CD4-positive, CD25-positive, alpha-beta regulatory T cell (primary cell): ENCODE measurements at places on chromosomes 11 and 22. TPM values are rescaled to one million over a fixed set of nuclear protein-coding genes. Genes with fewer than 3 reads are reported as not detected.
A peak's percentile ranks its signal among the peaks of the same experiment; 100 is the strongest.

GRCh38 chr11:119011476-119012053 is 6.6 kb downstream of the RPS25 start:
- no peak overlapping the region for H3K4me3 ChIP-seq
- no peaks in the 10 kb centered on the region for H3K27me3 ChIP-seq
- peak overlapping the region; percentile 17 for H3K27ac ChIP-seq

The LRRC75B gene
- total RNA-seq, result not detected

GRCh38 chr11:130295657-130296056 is 19.1 kb downstream of the ZBTB44 start:
- H3K27me3 ChIP-seq, result no peaks in the 10 kb centered on the region
- no peak for DNase-seq
- H3K4me1 ChIP-seq, result no peaks in the 10 kb centered on the region
- no peak overlapping the region for H3K4me3 ChIP-seq

DNA sequence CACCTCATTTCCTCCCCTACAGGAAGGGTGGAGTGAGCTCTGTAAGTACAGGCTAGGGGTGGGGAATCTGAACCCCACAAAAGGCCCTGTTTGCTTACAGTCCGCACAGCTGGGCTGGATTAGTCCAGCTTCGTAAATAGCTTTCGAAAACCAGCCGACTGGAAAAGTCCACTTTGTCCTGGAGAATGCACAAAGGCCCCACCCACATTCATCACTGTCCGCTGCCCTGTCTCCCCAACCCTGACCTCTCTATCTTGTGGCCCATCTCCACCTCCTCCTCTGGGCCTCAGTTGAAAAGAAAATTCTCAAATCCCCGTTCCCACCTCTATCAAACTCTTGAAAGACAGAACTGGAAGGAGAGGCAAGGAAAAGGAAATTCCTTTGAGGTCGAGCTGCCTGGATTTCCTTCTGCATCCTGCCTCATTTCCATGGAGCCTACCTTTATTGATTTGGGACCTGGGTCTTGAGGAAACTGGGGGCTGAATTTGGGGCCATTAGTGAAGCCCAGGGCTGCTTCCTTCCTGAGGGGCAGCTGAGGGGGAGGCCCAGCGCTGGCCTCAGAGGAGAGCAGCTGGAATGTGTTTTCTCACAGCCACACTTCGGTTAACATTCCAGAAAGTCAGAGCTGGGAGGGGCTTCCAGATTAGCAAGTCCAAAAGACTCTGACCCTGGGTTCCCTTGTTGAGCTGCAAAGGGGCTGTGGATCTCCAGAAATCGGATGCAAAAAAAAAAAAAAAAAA is 147.6 kb downstream of the FBXO7 start:
- no peak for DNase-seq
- no peaks in the 10 kb centered on the region for H3K27me3 ChIP-seq
- H3K27ac ChIP-seq, result no peak overlapping the region
- H3K36me3 ChIP-seq, result no peaks in the 10 kb centered on the region
- no peak overlapping the region for H3K4me3 ChIP-seq

DNA sequence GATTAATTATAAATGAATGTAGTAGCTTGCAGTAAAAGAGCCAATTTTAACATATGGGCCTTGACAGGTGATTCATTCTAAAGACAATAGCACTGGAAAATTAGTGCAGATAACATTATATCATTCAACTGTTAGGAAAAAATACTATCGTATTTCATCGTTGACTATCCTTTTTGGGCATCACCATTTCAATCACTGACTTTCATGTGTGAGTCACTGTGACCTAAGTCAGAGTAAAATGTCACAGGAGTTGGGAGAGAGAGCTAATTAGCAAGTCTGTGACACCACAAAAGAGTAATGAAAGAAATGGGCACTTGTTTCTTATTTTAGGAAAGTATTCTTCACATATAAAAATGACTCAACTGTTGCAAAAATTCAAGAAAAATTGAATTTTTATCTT is 253.8 kb upstream of the CNTN5 start:
- no peak overlapping the region for H3K4me3 ChIP-seq
- H3K36me3 ChIP-seq, result no peaks in the 10 kb centered on the region
- H3K27me3 ChIP-seq, result no peaks in the 10 kb centered on the region

- H3K4me3 ChIP-seq, result peak within 1 kb of the TSS; percentile 71
- no peaks in the 10 kb centered on the region for H3K4me1 ChIP-seq
- H3K36me3 ChIP-seq, result no peaks in the 10 kb centered on the region
- H3K27ac ChIP-seq, result no peak within 1 kb of the TSS
- H3K27me3 ChIP-seq, result peaks cover 15% of the 10 kb centered on the region
These were observed at the start of gene IFTAP for GRCh38 chr11:36594316-36594989. Gene IFTAP, plus strand, starts transcription at chr11:36594502. Its CDS starts 15,602 bp downstream, at chr11:36610104.

DNA sequence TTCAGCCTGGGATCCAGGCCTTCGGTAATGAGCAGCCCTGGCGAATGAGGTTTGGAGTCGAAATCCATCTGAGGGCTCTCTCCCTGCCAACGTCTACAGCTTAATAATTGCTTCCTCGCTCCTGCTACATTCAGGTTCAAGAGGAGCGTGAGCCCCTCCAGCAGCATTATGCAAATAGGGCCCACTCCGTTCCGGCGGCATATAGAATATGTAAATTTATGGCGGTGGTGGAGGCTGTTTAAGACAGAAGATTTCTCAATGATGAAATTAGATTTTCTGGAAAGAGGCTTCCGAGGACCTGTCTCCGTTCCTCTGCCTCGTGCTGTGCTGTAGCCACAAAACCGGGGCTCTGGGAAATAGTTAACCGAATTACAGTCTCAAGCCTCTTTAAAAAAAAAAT is 402.8 kb downstream of the MIAT start:
- H3K4me1 ChIP-seq, result no peaks in the 10 kb centered on the region
- H3K27ac ChIP-seq, result no peak overlapping the region
- peaks cover 4% of the 10 kb centered on the region for H3K27me3 ChIP-seq
- H3K36me3 ChIP-seq, result no peaks in the 10 kb centered on the region
- DNase-seq, result no peak

DNA sequence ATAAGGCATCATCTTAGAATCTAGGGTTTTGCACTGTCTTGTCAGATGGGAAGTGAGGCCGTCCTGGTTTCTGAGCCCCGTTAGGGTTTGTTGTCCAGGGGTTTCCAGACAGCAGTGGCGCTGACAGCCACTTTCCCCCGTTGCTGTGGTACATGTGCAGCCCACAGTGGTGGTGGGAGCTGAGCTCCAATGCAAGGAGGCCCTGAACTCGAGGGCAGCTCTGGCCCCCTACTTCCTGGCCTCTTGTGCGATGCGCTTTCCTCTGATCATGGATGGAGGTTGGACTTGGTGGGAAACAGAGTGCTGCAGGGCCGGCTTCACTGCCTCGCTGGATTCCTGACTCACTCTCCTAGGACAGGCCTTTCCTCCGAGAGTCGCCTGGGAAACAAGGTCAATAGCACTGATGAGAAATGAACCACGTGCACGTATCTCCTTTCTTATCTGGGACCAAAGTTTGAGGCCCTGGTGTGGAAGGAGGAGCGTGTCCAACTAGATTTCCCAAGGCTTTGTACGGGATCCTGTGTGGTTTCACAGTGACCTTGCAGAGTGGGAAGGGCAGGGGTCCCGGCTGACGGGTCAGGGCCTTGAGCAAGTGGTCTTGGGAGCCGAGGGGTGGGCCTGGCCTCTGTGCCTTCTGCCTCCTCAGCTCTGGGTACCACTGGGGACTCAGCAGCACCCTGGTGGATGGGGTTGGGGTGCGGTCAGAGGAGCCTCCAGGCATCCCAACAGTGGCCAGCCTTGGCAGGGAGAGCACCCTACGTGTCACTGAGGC is 3.7 kb downstream of the PHRF1 start:
- DNase-seq, result no peak
- no peak overlapping the region for H3K27ac ChIP-seq
- H3K4me1 ChIP-seq, result peaks cover 37% of the 10 kb centered on the region
- peaks cover 30% of the 10 kb centered on the region for H3K36me3 ChIP-seq
- no peaks in the 10 kb centered on the region for H3K27me3 ChIP-seq

GRCh38 chr11:61893981-61894380 is 2.6 kb upstream of the FADS3 start:
- peaks cover 13% of the 10 kb centered on the region for H3K4me1 ChIP-seq
- H3K36me3 ChIP-seq, result no peaks in the 10 kb centered on the region
- H3K27me3 ChIP-seq, result no peaks in the 10 kb centered on the region
- H3K4me3 ChIP-seq, result no peak overlapping the region
- H3K27ac ChIP-seq, result no peak overlapping the region
- no peak for DNase-seq

The VPS11 gene
- total RNA-seq, result 78.8 TPM

The MS4A4E gene
- 1.0 TPM for total RNA-seq
